ENCODE measurements at places on chromosomes 12 and 14.

DNA sequence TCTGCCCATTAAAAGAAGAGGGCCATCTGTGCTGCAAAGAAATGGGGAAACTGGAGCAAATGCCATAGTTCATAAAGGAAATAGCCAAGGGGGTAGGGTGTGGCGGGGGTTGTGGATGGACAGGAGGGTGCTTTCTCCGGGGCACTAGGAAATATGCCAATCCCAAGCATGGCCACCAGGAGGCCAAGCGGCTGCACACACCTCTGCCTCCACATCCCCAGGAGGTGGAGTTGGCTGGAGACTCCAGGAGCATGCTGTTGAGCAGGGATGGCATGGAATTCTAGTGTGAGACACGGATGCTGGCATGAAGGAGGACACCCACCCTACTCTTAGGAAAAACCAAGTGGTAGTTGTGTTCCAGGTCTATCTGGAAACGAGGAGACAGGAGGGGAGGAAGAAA lies 25.2 kb downstream of the NID2 start:
- peak; percentile 36 for DNase-seq

DNA sequence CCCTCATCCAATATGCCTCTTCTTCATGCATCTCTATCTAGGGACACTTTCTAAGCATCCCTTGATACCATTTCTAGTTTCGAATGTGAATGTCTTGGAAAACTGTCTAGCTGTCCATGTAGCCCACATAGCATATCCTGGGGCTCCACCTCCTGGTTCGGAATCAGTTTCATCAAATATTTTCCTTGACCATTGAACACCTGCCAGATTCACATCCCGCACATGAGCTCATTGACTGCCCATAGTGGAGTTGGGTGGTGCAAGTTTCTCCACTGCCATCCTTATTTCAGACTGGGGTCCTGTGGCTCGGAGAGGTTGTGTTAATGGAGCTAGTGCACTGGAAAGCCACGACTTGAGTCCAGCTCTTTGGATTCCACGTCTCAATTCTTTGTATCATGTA lies 58.6 kb upstream of the TMEM263 start:
- DNase-seq: no peak

GRCh38 chr14:98564006-98564405 lies 708.0 kb downstream of the BCL11B start:
- no peak for DNase-seq

DNA sequence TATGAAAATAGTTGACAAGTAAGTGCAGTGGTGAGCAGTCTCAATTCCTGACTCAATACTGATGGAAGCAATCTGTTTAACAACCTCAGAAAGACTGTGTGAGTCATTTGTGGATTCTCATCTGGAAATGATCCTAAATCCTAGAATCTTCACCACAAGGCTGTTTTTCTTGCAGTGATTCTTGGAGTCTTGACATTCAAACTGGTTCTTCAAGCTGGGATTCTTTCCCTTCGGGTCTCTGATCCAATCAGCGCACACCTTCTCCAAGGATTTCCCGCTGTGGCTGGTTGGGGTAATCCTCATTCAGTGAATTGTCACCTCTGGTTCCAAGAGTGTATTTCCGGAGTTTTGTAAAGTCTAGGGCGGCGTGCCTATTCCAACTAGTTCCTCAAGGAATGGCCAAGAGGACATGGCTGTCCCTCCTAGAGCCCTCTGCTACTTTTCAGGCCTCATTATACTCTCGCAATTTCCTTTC lies 37.7 kb upstream of the FOXJ2 start:
- no peak for DNase-seq

DNA sequence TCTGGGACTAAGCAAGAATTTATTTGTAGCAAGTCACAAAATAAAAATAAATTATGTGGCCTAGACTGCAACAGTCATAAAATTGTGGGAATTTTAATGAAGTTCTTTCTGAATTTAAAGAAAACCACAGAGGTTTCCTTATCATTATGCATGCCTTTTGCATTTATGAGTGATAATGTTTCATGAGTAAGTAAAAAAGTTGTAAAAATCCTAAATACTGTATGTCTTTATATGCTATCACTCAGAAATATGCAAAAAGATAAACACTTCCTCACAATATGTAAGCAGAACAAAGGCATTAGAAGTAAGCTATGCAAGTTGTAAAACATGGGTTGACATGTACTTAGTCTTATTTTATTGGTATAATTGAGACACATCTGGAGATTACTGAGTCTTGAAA lies 239.4 kb upstream of the PDE3A start:
- no peak for DNase-seq

- DNase-seq: no peak
Measured at GRCh38 chr12:14284184-14284722, 81.2 kb upstream of the ATF7IP start.

DNA sequence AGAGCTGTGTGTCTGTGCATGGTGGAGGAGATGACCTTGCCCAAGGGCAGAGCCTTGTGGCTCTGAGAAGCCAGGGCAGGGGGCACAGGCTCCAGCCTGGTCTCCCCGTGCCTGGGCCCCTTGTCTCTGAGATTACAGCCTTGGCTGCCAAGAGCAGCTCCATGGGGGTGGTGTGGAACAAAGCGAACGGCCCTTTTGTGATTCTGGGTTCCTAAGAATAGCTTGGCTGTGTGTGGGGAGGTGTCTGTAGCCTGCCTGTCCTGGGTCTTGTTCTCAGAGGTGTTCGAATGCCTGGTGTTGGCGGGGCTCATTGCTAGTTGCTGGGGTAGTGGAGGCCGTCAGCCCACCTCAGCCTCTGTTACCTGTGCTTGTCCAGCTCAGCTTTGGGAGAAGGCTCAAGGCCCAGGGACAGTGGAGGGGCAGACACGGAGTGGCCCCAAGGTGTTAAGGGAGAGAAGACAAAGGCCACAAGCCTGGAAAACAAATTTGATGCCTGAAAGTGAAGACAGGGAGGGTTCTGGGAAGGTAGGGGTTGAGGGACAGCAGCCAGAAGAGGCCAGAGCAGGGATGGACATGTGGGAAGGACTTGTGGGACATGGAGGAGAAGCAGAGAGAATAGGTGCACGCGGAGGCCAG lies 7.4 kb upstream of the MYH7 start:
- peak; percentile 24 for DNase-seq

- DNase-seq: no peak
Measured at GRCh38 chr14:83372271-83372670, 1838.6 kb upstream of the SEL1L start.

GRCh38 chr14:106622200-106622745 lies 1095.9 kb downstream of the TMEM121 start:
- DNase-seq: no peak

DNA sequence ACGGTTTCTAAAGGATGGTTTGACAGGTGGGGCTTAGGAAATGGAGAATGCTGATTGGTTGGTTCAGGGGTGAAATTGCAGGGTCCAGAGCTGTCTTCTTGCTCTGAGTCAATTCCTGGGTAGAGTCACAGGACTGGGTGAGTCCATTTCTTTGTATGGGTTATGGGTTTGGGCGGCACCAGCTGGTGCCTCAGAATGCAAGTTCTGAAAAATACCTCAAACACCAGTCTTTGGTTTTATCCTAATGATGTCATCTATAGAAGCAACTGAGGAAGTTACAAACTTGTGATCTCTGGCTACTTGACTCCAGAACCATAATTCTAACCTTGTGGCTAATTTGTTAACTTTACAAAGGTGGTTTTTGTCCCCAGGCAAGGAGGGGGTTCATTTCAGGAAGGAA lies 47.6 kb upstream of the EIF5 start:
- DNase-seq: no peak

DNA sequence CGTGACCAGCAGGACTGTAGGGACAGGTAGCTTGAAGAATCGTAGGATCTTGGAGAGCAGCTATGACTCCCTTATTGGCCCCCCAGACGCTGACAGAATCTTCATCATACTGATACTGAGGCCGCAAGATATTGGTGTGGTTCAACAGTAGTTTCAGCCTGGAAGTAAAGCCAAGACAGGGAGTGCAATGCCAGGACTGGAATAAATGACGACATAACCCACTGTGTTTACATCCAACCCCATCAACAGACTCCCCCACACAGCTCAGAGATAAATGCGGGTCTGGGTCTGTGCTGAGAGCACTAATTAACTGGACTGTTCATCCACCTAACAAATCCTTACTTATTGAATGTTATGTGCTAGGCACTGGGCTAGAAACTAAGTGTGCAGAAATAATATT lies 16.6 kb downstream of the NOXRED1 start:
- DNase-seq: no peak

- DNase-seq: peak; percentile 50
Measured at GRCh38 chr12:124696693-124697476, 129.5 kb upstream of the NCOR2 start.

DNA sequence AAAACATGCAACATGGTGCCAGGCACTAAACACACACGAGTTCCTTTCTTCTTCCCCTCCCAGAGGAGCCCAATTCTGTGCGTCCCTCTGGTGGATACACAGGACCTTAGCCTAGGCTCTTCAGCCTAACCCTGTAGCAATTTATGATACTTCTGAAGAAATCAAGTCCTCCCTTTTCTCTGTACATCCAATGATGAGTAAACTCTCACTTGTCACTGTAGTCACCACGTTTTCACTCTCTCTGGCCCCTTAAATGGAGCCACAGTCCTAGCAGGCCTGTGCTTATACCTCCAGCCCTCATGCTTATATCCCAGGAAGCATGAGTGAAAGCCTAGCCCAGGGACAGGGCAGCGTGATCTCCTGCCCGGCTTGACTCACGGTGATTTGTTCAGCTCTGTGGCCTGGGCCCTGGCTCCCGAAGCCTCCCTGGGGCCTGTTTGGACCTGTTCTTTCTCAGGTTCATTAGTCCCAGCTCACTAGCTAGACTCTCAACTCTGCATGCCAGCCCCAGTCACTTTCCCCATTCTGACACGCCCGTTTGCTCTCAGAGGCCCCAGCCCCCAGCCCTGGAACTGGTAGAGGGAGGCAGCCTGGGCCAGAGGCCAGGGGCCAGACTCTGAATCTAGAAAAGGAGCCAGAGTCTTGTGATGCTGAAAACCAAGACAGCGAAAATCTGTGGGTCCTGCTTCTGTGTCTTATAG lies 24.1 kb upstream of the PLEKHG3 start:
- peak; percentile 68 for DNase-seq

DNA sequence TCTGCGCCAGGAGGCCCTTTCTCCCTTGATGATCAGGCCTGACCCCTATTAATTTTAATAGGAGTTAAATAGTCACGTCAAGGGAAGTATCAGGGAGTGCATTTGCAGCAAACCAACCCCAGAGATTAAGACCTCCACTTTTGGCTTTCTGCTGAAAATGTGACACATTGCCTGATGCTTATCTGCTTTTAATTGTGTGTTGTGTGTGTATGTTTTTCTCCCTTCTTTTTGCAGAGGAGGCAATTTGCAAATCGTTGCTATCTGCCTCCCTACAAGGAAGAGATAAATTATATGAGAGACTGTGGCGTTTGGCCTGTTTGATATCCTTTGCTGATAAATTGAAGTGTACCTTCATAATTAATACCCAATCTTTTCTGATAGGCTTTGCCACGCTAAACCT lies 822.9 kb downstream of the VRK1 start:
- no peak for DNase-seq

GRCh38 chr12:15830538-15830937 lies 41.4 kb upstream of the EPS8 start:
- DNase-seq: no peak

DNA sequence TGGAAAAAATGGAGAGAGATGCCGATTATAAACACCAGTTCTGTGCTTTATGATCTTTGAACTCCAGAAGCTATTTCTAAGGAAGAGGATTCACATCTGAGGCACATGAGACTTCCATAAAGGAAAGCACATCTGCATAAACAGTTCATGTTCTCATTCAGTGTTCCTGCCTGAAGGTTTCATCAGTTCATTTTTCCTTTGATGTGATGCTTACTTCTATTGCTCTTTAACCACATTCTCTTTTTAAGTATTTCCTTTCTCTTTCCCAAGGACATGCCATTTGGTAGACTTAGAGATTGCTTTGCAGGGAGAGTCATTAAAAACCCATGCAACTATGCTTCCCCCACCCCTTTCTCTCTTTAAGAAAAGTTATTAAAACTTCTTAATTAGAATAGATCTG lies 387.0 kb upstream of the FLRT2 start:
- no peak for DNase-seq
